Fibroblast of the conjunctiva (primary cell): ENCODE measurements at places on chromosomes 3 and 15.

GRCh38 chr3:190105876-190106275, 14.8 kb downstream of the P3H2 start:
- DNase-seq: no peak

GRCh38 chr15:57493351-57493750, 98.4 kb upstream of the MYZAP start:
- DNase-seq: no peak

GRCh38 chr3:52053307-52054304, 2.8 kb downstream of the DUSP7 start:
- no peak for DNase-seq

DNA sequence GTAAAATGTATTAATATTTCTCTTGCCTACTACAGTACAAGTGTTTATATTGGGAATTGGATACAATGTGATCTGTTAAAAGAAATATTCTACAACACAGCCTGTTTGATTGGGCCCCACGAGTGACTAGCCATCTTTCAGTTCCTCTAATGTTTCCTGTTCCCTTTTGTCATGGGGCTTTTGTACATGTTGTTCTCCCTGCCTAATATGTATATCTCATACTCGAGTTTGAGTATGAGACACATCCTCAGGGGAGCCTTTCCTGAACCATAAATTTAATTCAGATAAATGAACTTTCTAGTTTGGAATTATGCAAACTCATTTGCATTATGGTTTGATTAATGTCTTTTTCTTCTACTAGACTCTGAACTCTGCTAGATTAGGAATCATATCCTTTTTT, 65.5 kb downstream of the MEF2A start:
- DNase-seq: no peak

GRCh38 chr3:159607856-159608255, 380.8 kb upstream of the IL12A start:
- no peak for DNase-seq

DNA sequence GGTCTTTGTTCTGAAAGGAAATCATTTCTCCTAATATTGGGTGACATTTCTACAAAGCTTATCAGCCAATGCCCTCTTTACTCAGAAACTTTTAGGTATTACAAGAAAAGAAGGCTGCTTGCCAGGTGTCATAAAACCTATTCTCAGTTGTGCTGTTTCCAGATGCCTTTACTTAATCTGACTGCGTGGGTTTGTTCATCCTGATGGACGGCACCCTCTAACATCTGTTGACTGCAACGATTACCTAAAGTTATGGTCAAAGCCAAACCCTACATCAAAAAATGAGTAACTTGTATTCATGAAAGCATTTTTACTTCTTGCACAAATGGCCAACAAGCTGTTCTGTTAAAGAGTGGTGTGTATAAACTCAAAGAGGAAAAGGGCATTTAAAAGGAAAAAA, 207.7 kb upstream of the PDZRN3 start:
- no peak for DNase-seq

DNA sequence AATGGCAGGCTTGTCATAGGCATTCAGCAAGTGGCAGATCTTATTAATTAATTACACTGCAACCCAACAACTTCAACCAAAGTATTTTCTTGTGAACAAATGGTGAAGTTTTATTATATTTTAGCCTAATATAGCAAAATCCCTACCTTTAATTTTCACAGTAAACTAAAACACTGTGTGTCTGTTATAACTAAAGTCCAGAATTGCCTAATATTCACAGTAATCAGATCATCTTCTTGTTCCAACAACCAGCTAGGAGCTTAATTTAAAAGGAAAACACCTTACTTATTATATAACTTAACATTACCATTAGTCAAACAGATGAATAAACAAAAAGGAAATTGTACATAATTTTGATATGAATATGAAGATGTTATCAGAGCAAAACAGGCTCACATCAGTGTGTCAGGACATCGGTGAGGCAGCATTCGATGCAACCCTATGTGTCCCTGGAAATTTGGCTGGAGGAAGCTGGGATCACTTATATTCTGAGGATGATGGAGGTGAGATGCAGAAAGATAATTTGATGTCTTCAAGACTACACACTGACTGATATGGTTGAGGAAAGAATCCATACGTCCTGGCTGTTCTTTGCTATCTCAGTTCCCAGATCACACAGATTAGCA, 189.3 kb upstream of the EIF1B start:
- DNase-seq: no peak

DNA sequence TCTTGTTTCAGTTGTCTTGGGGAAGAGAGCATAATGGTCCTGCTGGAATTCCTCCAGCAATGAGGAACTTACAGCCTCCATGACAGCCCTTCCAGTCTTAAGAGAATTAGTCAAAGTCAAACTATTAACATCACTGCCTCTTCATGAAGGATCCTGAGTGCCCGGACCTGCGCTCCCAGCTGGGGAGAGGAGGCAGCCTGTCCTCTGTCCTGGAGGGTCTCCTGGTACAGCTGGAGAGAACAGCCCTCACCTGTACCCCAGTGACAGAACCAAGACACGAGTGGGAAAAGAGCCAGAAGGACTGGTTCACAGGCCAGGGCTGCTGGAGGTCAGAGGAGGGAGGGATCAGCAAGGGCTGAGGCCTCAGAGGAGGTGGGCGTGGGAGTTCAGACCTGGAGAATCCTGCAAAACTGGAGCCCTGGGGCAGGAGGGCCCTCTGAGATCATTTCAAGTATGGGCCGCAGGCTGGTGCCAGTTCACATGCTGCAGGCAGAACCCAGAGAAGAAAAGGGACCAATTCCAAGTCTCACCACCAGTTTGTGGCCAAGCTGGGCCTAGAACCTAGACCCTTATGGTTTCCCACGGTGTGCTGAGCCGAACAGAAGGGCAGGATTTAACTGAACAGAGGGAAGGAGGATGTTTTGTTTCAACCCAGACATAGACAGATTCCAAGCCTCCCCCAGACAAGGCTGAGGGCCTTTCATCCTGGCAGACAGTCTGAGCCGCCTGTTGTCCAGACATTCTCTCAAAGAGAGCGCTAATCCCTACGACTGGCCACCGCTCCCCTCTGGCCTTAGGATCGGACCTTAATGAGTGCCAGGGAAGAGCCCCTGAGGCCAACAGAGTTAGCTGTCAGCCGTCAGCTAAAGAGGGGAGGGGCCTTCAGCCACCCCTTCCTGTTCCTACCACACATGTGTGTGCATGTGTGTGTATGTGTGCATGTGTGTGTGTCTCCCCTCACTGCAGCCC, 18.2 kb downstream of the LOXL1 start:
- no peak for DNase-seq

GRCh38 chr15:25733036-25733855, 129.9 kb downstream of the ATP10A start:
- DNase-seq: no peak

- no peak for DNase-seq
These were observed 147.4 kb downstream of the NSUN3 start for GRCh38 chr3:94210256-94210655.

DNA sequence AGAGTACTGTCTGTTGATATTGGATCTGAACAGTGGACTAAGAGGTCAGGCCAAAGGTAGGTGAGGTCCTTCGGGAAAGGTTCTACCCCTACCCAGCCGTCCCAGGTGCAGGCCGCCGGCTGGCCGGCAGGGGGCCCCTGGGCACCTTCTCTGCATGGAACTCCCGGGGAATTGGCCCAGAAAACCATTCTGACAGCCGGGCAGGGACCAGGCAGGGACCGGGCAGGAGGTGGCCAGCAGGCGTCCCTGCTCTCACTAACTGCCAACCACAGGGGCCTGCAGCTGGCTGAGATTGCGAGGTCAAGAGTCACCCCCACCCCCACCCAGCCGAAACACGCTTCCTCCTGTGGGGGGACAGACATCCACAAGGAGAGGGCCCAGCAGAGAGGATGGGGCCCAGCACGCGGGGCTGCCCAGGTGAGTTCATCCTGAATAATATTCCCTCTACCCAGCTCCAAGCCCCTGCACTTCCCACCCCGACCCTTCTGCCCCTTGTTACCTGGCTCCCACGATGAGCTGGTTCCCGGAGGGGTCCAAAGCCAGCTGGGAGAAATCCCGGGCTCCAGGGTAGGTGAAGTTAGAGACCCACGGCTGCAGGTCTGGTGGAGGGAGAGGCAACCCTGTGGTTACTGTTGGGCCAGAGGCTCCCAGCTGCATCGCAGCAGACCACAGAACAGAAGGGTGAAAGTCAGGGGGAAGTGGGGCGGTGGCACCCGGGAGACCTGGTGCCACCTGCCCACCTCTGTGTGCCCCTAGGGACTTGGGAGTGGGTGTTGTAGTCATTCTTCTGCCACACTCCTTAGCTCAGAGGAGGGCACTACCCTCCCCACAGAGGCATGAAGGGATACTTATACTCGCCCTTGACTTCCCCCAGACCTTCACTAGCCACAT, 84.4 kb downstream of the SEMA5B start:
- DNase-seq: peak; percentile 13

- DNase-seq: no peak
These were observed 33.3 kb upstream of the TUBGCP5 start for GRCh38 chr15:23072633-23073032.

DNA sequence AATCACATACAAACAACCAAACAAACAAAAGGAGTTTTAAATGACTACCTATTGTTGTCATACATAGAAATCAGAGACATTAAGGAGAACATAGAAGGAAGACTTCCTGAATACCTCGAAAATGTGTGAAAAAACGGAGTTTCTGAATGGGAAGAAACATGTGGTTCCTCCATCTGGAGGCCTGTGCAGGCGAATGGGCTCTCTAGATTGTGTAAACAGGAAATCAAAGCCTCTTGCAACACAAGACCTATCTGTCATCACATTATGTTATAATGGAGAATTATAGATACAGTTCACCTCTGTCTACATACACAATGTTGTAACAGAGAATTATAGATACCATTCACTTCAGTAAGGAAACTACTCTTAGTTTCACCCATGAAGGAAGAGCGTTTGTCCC, 44.1 kb downstream of the RUBCN start:
- no peak for DNase-seq

DNA sequence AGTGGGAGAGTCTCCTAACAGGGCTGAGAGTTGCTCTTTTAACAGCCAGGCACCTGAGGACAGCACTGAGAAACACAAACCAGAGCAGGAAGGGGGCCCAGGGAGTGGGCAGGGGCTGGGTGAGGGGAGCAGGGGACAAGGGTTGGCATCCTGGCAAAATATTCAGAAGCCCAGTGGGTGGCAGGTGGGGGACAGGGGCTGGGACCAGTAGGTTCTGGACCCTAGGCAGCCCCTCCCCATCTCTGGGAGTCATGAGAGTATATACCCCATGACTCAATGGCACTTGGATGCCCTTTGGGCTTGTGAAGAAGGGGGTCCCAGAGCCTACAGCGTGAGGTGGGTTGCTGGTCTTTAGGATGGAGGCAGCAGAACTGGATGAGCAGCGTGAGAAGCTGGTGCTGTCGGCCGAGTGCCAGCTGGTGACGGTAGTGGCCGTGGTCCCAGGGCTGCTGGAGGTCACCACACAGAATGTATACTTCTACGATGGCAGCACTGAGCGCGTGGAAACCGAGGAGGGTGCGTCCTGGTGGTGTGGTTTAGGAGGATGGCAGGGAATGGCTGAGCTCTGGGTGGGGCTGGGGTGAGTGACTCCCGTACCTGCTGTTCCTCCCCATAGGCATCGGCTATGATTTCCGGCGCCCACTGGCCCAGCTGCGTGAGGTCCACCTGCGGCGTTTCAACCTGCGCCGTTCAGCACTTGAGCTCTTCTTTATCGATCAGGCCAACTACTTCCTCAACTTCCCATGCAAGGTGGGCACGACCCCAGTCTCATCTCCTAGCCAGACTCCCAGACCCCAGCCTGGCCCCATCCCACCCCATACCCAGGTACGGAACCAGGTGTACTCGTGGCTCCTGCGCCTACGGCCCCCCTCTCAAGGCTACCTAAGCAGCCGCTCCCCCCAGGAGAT, 24.2 kb downstream of the NBEAL2 start:
- no peak for DNase-seq

DNA sequence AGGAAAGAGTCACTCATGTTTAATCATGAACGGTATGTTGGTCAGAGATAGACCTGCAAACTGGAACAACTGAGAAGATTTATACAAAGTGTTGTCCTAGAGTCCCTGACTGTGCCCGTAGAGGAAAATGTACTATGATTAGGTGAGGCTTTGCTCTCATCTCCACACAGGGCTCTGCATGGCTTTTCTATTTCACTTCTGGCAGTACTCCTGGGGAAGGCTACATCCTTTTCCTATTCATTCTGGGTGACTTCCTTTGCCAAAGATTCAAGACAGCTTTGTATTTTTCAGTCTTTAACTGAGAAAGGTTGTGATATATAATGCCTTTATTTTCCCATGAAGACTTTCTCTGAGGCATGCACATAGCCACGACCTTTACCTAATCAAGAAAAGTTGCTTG, 414.7 kb downstream of the ZBTB20 start:
- DNase-seq: no peak

DNA sequence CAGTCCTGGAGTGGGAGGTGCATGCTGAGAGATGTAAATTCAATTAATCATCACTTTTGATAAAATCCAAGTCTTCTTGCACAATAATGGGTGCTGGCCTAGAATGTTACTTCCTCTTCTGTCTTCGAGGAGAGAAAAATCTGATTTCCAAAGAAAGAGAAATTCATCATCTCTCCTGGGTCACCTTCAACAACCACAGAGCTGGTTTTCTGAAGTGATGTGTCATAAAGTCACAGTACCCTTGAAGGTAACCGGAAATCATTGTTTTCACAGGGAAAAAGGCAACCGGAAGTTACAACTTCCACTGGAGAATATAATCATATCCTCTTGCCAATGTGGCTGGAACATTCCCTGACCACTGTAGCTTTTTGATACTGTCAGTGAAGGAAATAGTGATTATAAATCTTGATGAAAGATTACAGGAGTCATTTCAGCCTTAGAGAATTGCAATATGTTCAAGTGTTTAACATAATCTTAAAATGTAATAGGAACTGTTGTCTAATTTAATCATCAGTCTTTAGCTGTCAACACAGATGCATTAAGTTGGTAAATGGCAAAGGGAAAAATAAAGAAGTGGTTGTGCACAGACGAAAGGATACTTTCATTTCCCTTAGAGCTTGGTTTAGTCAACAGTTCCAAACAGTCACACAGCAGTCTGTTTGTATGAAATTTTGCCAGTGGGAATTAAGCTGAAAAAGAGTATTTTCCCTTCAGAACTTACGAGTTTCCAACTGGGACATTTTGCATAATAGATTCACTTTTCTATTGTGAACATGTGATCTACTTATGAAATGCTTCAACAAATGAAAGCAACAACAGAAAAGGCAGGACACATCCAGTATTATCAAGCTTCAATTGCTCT, 106.5 kb upstream of the SLC4A7 start:
- no peak for DNase-seq

DNA sequence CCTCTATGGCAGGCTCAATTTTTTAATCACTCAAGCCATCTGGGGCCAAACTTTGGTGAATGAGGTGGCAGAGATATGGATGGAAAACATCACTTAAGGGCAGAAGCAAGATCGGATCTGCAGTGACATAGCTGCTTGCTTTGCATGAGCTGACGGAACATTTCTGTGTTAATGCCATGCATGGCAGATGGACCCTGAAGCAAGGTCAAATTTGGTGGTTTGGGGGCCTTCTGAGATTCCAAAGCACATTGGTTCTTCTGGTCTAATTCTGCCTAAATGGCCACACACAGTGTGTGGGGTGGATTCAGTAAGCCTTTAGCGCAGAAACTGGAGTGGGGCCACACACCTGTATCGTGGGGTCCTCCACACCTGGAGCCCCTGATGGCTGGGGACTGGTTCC, 38.3 kb upstream of the BCL2L10 start:
- DNase-seq: no peak
